ENCODE measurements at places on chromosomes 6 and 20.

- DNase-seq, result peak; percentile 16
These were observed 69.5 kb downstream of the CSE1L start for GRCh38 chr20:49115564-49115963.

DNA sequence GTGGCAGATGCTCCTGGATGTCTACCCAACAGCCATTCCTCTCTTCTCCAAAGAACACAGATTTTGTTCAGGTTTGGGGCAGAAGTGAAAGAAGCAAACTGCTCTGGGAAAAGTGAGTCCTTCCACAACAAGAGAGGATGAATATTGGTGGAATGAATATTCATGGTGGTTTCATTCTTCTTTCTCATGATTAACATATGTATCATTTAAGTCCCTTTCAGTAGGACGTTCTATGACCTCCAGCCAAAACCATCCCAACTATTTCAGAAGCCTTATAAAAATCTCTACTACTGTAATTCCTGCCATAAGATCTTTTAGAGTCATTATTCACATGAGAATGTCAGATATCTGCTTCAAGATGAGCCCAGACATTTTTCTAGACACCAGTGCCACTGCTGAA, 44.4 kb downstream of the MDN1 start:
- DNase-seq, result no peak

DNA sequence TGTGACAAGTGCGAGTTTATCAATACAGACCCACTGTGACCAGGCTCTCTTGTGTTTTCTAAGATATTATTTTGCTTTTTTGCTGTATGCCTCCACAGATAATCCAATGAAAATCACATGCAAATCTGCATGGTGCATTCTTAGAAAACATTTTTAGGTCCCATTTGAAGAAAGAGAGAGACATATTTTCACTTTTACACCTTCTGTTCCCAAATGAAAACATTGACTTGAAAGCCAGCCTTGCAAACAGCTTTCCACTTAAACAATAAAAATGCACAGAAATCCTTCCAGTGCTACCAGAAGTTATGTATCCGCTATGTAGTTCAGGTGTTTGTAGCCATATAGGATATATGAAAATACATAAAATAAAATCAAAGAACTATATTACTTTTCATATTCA, 618.0 kb downstream of the CDH26 start:
- no peak for DNase-seq

GRCh38 chr6:167797011-167797471, 29.7 kb upstream of the AFDN start:
- DNase-seq, result no peak

DNA sequence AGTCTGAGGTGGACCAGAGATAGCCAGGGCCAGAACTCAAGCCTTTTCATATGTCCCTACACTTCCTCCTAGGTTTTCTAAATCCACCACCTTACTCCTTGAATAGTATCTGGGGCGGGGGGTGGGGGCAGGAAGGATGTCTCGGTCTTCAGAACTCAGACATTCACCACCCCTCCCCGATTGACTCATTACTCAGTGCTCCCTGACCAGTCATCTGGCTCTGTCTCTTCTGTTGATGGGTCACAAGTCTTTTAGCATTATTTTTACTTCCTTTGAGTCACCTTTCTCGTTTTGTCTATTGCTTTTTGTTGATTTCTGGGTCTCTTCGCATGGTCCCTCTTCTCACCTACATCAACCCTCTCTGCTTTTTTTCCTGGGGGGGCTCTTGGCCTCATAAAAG, 23.3 kb downstream of the NOX3 start:
- no peak for DNase-seq

GRCh38 chr6:159836718-159837490, 36.8 kb downstream of the PNLDC1 start:
- DNase-seq, result no peak

- DNase-seq, result no peak
These were observed 23.8 kb downstream of the GSS start for GRCh38 chr20:34931771-34932170.

- no peak for DNase-seq
These were observed 14.6 kb upstream of the TMEM181 start for GRCh38 chr6:158545043-158545966.

DNA sequence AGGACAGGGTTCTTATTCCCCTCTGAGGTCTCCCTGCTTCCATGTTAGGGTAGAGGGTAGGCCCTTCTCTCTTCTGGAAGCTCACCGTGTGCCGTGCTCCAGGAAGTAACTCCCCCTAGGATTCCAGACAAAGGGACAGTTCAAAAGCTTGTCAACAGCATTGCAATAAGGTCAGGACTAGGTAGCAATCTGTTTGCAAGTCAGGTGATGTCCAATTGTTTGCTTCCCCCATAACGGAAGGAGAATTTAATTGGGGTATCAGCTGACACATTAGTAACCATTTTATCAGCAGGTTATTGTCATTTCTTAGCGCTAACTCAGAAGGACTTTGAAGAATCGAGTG, 41.9 kb downstream of the SYNJ2 start:
- no peak for DNase-seq

- DNase-seq, result no peak
These were observed 89.7 kb downstream of the FAM50B start for GRCh38 chr6:3938715-3939367.

DNA sequence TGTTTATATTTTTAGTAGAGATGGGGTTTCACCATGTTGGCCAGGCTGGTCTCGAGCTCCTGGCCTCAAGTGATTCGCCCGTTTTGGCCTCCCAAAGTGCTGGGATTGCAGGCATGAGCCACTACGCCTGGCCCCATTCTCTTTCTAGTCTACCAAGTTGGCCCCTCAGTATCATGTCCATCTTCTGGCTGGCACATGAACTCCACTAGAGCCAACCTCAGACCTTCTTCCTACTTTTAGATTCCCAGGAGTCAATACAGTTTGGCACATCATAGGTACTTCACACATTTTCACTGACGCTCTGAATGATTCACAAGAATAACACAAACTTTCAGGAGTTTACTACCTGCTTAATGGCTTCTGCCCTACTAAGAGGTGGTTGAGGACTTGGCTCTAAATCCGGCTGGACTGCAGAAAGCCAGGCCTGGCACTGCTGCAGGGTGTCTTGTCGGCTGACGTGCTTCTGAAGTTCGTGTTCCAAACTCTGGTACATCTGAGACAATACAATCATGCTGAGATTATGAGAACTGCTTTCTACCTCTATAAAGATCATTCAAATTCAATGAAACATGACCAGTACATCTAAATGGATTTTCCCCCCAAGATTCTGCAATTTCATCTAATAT, 293.3 kb downstream of the SYNE1 start:
- no peak for DNase-seq

DNA sequence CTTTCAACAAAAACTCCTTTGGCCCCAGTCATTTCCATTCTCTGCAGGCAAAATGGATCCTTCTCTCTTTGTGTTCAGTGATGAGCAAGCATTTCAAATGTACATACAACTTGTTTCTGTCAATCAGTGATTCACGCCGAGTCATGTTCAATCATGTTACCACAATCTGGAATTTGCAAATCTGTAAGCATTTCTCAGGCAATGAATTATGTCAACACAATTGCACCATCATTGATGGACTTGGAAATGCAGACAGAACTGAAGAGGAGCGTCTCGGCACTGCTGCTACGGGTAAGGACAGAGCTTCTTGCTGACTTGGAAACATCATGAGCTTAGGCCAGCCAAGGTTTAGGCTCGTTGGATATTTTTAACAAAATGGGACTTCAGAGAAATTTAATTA, 132.8 kb upstream of the AGPAT4 start:
- peak; percentile 68 for DNase-seq

DNA sequence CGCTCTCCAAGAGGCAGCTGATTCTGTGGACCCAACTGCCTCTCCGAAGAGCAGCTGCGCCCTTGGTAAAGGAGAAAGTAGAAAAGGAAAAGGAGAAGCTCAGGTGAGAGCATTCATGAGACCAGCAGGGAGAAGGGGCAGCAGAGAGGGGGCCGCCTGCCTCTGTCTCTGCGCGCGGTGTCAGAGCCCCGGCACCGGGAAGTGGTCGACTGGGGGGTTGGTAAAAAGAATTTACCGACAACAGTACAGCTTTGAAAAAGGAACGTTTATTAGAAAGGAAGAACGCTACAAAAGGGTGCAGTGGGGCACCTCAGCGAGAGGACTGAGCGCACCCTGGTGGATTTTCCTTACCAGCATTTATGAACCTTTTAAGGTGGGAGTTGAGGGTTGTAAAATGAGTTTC, 61.9 kb downstream of the GPR6 start:
- no peak for DNase-seq

DNA sequence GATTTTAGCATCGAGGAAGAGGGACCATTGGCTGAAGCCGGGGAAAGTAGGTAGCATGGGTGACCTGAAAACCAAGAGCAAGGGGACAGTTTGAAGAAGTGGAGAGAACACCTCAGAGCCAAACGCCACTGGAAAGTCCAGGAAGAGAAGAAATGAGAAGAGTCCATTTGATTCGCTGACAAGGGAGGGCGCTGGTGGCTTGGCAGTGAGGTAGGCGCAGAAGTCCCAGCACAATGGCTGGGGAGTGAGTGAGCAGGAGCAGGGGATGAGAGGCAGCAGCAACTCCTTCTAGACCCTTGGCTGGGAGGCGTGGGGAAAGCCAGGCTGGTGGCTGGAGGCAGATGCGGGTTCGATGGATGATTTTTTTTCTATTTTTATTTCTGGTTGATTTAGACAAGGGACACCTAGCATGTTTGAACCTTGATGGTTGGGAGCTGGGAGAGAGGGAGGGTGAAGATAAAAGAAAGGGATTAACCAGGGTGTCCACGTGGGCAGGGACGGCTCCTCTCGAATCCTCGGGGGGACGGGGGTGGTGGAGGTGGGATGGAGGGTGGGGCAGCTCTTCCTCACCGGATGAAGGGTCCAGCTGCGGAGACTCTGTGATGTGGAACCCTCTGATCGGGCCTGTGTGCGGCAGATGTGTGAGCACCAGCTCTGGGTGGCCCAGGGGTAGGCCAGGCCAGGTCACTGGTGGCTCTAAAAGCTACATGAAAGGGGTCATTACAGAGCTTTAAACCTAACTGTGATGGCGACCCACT, 164.2 kb downstream of the NFATC2 start:
- no peak for DNase-seq

DNA sequence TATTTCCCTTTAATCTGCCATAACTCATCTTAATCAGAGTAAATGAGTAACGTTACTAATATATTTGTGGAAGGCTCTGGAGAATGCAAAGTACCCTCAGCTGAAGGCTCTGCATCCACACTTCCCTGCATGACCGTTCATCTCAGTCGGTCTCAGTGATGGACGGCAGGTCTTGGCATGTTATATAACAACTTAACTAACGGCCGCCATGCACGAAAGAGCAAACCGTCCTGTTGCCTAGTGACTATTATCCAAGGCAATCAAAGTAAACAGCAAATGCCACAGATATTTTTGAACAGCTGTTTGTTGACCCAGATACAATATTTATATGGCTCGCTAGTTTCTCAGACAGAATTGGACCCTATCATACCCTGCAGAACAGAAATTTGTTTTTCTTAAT, 194.9 kb upstream of the SMLR1 start:
- DNase-seq, result no peak

GRCh38 chr20:24490598-24490997, 21.2 kb downstream of the SYNDIG1 start:
- DNase-seq, result no peak

GRCh38 chr6:69732640-69733039, 64.2 kb downstream of the LMBRD1 start:
- DNase-seq, result no peak

- no peak for DNase-seq
These were observed 191.5 kb downstream of the DLL1 start for GRCh38 chr6:170099387-170099786.

GRCh38 chr6:19925533-19925932, 88.4 kb downstream of the ID4 start:
- no peak for DNase-seq

- DNase-seq, result no peak
These were observed 94.2 kb downstream of the BANF2 start for GRCh38 chr20:17793986-17794385.

DNA sequence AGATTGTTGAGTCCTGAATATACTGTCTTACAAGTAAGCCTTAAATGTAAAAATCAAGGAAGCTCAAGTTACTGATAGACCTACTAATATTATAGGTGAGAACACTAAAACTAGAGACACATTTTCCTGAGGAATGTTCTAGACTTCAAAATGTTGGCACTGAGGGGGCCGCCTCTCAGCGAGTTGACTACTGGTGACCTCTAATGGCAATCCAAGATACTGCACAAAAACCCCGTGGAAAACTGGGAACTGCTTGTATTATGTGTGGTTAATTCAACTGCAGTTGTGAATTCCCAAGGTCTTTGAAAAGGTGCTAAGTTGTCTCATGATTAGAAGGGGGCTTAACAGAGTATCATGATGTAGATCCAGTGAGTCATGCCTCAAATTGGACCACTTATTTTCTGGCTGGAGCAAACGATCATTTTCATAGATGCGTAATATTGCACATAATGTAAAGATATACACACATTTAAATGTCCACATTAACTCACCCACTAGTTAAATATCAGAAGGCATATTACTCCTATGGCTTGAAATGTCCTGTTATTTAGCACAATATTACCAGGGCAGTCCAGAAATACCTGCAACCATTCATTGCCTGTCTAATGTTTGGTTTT, 336.2 kb downstream of the FOXA2 start:
- DNase-seq, result no peak

Measured in fibroblast of the conjunctiva (primary cell).